ENCODE measurements at places on chromosomes 11 and 22.

- DNase-seq = no peak
These were observed 39.4 kb downstream of the TMEM45B start for GRCh38 chr11:129855086-129855485.

DNA sequence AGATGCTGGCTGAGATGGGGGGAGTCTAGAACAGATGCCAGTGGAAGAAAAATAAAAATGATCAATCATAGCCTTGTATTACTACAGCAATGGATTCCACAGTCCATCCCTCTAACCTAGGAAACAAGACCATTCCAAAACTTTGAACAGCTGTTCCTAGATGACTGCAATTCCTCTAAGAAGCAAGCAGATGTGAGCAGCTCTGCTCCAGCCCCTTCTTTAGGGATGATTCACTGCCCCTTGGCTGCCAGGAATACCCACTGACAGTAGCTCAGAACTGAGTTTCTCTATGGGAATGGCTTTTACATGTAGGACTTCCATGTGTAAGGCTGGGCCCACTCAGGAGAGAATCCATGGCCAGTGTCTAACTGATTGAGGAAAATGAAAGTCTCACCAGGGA lies 943.9 kb downstream of the OPCML start:
- DNase-seq = no peak

DNA sequence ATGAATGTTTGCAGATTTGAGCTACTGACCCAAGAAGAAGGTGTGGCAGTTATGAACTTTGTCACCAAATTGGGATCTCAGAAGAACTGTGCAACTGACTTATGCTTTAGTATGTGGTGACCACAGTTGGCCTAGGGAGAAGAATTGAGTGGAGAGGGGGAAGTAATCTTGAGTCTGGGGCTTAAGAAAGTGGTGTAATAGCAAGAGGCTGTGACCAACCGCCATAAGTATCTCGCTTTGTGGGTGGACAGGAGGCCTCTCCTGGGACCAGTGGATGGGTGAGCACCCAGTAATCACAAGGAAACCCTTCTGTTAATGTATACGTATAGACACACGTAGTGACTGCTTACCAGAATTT lies 12.7 kb upstream of the IL10RA start:
- DNase-seq = no peak

GRCh38 chr11:122559734-122560382 lies 95.7 kb upstream of the UBASH3B start:
- no peak for DNase-seq

- DNase-seq = no peak
These were observed 1.4 kb downstream of the CRY2 start for GRCh38 chr11:45848654-45849081.
